ENCODE measurements at places on chromosomes 3 and 15.

- DNase-seq = peak; percentile 57
Observed at GRCh38 chr15:94670438-94671034, 439.2 kb downstream of the MCTP2 start.

DNA sequence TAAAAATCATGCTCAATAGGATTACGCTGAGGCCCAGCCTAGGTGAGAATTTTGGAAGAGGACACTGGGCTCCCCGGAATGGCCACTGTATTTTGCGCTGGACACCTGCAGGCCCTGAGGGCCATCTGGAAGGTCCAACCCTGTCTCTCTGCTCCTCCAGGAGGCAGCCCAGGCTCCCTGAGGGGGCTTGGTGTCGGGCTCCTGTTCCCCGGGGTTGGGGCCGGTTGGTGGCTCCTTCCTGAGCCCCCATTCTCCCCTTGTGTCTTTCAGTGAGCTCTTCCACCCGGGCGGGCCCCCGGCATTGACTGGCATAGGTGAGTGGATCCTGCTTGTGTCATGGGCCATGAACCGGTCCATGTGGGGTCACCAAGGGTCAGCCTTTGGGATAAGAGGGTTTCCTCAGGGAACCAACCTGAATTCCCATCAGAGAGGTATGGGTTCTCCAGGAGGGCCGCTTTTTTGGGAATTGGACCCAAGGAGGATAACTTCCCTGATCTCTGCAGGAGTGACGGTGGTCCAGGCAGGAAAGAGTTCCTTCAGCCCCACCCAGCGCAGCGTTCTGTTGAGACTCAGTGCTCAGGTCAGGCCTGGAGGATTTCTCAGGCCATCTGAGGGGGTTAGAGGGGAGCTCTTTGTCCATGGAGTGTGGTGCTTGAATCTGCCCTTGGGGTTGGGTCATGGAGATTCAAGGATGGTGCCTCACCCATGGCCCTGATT, 187.8 kb downstream of the UBE3A start:
- no peak for DNase-seq

- DNase-seq = peak; percentile 90
Observed at GRCh38 chr15:66707310-66708082, 5.5 kb downstream of the SMAD6 start.

- DNase-seq = no peak
Observed at GRCh38 chr15:66780973-66781718, 79.1 kb downstream of the SMAD6 start.

DNA sequence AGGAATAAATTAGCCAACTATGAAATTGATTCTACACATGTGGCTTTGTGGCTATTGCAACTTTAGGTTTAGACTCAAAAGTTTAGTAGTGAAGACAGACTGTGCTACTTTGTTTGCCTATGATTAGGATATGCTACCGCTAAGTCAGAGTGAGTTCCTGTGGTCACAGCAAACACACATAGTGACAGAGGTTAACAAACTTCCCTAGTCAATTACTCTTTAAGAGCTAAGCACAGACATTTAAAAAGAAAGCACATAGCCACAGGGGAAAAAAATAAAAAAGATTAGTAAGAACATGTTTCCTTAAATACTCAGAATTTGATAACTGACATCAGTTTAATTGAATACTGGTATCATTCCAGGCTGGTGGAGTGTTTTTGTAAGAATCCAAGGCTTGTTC, 207.1 kb downstream of the GBE1 start:
- no peak for DNase-seq
